ENCODE measurements at places on chromosomes 1 and 21. TPM values are rescaled to one million over a fixed set of nuclear protein-coding genes. Genes with fewer than 3 reads are reported as not detected.

GRCh38 chr1:207993477-207994445, 82.8 kb upstream of the CD34 start:
- DNase-seq: peak; percentile 30

- no peak for DNase-seq
These were observed 445.6 kb upstream of the ADAMTS5 start for GRCh38 chr21:27412530-27412929.

- no peak for DNase-seq
These were observed 54.7 kb upstream of the MPC2 start for GRCh38 chr1:167991546-167991945.

DNA sequence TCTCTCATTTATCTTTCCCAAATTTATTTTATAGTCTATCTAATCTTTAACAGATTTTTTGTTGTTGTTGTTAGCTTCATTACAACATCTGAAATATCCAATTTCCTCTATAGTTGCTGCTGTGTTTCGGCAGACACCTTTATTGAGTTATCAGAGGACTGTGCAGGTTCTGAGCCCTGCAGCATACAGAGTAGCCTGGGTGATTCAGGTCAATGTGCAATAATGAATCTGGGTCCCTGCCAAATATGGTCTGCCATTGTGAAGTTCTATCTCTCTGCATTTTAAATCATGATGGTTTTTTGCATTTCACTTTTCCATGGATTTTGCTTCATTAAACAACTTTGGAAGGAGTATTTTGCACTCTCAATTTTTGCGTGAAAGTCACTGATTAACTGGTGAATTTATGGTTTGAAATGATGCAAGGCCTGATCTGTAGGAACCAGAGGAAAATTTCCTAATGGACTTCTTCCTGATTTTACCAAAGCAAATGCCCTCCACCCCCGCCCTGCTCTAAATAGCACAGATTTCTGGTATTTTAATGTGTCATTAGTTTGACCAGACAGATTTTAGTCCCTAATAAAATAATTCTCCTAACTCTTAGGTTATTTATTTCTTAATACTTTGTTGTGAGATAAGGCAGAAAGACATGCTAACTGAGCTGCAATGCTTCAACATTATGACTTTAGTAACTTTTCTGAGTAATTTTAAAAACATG, 402.3 kb downstream of the PTBP2 start:
- DNase-seq: no peak

Gene TSSK3
- 0.39 TPM for total RNA-seq

GRCh38 chr1:234735916-234736315, 125.9 kb upstream of the IRF2BP2 start:
- DNase-seq: no peak

DNA sequence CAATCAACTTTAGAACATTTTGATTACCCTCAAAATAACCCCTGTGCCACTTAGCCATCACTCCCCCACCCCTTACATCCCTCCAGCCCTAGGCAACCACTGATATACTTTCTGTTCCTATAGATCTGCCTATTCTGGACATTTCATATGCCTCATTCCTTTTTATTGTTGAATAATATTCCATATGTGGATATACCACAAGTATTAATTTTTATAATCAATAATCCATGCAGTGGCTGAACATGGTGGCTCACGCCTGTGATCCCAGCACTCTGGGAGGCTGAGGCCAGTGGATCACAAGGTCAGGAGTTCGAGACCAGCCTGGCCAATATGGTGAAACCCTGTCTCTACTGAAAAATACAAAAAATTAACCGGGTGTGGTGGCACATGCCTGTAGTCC, 20.1 kb upstream of the MED18 start:
- no peak for DNase-seq

DNA sequence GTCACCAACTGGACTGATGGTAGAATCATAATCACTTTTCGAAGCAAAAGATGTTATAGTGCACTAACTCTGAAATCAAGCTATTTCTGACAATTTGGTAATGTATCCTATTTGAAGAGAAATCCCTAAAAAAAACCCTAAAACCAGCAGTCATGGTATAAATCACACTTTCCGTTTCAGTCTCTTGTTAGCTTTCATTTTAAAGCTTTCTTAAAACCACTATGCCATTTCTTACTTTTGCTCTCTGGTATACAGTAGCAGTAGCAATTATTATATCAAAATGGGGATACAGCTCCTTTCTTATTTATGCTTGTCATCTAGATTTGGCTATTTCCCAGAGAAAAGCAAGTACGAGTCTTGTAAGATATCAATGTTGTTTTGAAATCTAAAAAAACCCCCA, 323.3 kb downstream of the KCTD3 start:
- DNase-seq: no peak

- DNase-seq: no peak
These were observed 2.1 kb downstream of the BGLAP start for GRCh38 chr1:156244126-156244525.

Gene CLCA1
- not detected for total RNA-seq

- DNase-seq: peak; percentile 18
These were observed 91.7 kb downstream of the CDC14A start for GRCh38 chr1:100443811-100444571.

DNA sequence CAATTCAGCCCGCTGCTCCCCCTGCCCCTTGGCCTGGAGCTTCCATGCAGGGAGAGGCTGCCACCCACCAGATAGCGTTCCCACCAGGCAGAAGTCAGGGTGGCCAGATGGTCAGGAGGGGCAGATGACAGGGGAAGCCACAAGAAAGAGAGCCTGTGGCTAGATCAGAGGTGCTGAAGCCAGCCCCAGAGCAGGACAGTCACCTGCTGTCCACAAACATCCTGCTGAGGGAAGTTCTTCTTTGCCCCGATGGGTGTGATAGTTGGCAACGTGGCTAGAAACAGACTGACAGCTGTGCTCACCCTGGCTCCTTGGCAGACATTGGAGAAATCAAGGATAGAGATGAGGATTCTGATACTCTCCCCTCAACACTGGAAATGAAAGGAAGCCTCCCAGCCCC, 27.2 kb upstream of the SRP9 start:
- DNase-seq: peak; percentile 62

Gene SPRR1B
- total RNA-seq: not detected

GRCh38 chr1:62230718-62231117, 36.1 kb downstream of the L1TD1 start:
- DNase-seq: peak; percentile 95

Gene NBPF10
- total RNA-seq: 0.84 TPM

DNA sequence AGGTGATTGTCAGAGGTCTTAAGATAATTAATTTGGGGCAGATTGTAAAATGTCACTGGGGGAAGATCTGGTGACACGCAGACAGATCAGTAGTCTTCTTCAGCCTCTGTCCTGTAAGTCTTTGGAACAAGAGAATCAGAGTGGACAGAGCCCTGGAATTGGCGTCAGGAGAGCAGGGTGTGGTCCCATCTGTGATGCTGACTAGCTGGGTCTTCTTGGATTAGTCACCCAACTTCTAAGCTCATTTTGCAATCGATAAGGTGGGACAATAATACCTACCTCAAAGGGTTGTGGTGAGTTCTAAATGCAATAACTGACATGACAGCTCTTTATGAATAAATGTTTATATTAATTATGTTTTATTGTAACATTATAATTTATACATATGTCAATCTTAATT, 4.8 kb downstream of the FASLG start:
- DNase-seq: peak; percentile 46

Gene GPATCH4
- 23.8 TPM for total RNA-seq

Gene RAVER2
- 2.4 TPM for total RNA-seq

DNA sequence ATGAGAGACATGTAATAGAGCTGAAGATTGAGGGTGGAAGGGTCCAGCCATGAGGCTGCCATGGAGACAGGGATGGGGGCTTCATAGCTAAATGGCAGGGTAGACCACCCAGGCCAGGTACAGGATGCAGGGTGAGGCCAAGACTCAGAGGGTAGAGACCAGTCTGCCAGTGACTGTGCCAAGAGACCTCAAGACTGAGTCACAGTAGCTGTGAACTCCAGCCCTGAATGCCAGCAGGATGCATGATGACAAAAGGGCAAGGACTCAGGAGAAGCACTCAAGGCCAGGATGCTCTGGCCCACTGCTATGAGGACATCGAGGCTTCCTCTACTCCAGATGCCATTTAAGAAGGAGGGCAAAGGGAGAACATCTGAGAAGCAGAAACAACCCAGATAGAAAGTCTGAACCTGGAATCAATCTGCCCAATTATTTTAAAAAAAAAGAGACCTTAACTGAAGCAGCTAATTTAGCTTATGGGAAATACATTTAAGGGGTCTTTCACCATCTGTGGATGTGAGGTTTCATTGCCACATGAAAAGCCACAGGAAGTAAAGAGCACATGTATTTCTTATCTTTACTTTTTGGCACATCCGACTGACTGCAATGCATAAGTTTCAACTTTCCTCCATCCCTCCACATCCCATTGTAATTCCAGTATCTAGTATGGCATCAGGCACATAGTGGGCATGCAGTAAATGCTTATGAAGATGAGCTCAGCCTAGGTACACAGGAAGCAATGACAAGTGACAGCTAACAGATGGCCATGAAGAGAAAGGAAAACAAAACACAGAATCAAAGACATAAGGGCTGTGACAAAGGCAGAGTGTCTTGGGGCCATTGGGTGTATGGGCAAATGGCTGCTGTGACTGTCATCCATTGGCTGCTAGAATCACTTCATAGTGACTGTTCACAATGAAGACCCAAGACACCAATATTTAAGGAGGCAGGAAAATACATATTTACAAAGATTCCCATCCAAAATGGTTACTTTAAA, 40.2 kb downstream of the SUSD4 start:
- DNase-seq: no peak

- no peak for DNase-seq
These were observed 2.4 kb downstream of the ID3 start for GRCh38 chr1:23556635-23557470.

DNA sequence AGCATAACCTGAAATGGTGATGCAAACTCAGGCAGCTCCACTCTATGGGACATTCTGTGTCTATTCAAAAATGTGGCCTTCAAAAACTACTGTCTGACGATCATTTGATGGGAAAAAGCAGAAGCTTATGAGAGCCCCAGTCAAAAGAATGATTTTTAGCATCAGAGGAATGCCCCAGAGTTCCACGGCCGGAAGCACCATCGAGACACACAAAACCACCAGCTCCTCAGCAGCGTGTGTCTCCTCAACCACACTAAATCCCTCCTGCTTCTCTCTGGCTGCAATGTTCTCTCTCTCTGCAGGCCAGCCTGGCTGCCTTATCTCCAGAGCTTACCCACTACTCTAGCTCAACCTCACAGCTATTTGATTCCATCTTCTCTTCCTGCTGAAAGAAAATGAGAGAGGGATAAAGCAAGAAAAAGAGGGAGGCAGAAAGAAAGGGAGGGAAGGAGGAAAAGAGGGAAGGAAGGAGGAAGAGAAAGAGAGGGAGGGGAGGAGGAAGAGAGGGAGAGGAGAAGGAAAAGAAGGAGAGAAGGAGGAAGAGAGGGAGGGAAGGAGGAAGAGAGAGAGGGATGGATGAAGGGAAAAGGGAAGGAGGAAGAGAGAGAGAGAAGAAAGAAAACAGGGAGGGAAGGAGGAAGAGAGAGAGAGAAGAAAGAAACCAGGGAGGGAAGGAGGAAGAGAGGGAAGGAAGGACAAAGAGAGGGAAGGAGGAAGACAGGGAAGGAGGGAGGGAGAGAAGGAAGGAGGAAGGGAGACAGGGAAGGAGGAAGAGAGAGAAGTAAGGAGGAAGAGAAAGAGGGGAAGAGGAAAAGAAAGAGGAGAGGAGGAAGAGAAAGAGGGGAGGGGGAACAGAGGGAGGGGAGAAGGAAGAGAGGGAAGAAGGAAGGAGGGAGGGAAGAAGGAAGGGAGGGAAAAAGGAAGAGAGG, 33.5 kb upstream of the LAPTM5 start:
- DNase-seq: peak; percentile 28

DNA sequence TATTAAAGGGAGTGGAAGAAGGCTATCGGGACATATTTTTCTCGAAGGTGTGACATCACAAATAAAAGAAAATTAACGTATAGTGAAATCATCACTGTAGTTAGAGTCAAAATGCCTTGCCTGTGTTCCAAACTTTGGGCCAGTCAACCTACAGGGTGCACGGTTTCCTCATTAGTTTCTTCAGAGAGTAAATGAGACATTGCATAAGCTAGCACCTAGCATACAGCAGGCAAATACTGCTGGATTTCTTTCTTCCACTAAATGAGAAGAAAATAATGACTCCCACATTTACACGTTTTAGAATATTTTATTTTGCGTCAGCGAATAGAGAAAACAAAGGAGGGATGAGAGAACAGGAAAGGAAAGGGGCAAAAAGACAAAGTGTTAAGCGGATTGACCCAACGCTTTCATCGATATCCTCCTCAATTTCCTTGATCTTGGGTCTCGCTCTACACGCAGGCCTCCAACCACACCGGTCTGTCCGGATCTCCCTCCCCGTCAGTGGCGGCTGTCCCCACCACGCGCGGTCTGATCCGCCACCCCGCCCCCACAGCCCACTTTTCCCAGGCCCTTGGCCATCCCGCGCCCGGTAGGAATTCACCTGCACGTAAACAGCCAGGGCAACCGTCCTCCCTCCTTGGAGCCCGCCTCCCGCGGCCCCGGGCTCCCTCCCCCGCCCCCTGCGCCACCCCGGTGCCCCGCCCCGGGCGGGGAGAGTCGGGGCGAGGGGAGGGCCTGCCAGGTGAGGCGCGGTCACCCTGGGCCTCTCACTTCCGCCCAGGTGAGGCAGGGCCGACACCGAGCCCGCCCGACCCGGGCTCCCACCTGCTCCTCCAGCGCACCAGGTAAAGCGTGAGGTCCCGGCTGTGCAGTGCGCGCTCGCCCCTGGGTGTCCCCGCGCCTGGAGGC, at the start of gene PATJ:
TSS of gene PATJ (plus strand) at position 770 of the 909 bp plus-strand sequence. CDS start 20,413 bp downstream, outside the sequence.
- peak; percentile 8 for DNase-seq

GRCh38 chr1:87598429-87598828, 269.7 kb downstream of the LMO4 start:
- no peak for DNase-seq

- no peak for DNase-seq
These were observed 424.5 kb downstream of the NEGR1 start for GRCh38 chr1:71857862-71858261.

GRCh38 chr1:193697115-193697762, 510.8 kb upstream of the B3GALT2 start:
- DNase-seq: no peak

GRCh38 chr1:204376919-204377799, 17.4 kb upstream of the PLEKHA6 start:
- DNase-seq: no peak
